ENCODE measurements at places on chromosomes 2 and 18.

DNA sequence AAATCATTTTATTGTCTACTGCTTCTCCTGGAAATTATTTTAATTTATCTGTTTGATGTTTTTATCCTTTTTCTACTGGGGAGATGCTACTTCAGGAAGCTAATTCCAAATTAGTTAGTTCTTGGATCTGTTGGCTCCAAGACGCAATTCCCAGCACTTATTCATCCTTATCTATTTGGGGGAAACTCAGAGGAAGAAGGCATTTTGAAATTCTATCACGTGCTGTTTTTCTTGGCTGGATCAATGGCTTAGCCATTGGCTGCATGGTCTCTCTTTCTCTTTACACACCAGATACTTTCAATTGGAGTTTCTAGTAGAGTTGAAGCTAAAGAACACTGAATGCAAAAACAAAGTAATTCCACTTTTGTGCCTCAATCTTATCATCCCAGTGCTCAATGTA lies 98.3 kb downstream of the RAPGEF4 start:
- no peak for DNase-seq

GRCh38 chr2:149606251-149606811 lies 18.8 kb upstream of the MMADHC start:
- DNase-seq, result no peak

- DNase-seq, result no peak
Observed at GRCh38 chr2:206323486-206323885, 49.0 kb downstream of the ZDBF2 start.

DNA sequence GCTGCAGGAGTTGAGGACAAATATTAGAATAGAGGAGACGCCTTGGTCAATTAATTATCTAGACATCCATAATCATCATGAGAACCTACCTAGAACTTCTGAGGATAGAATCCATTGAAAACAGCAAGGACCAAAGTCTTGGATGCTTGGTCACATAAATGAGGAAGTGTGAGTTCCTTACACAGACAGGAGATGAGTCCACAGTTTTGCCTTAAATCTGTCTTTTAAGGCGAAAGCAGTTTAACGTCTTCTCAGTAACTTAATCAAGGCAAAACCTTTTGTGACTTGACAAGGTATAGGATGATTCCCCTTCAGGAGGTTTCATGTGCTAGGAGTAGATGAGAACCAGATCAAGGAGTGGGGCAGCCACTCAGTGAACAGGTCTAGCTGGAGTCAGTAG lies 1783.2 kb upstream of the CELF4 start:
- no peak for DNase-seq

- no peak for DNase-seq
Observed at GRCh38 chr18:34039201-34039600, 185.5 kb downstream of the NOL4 start.

DNA sequence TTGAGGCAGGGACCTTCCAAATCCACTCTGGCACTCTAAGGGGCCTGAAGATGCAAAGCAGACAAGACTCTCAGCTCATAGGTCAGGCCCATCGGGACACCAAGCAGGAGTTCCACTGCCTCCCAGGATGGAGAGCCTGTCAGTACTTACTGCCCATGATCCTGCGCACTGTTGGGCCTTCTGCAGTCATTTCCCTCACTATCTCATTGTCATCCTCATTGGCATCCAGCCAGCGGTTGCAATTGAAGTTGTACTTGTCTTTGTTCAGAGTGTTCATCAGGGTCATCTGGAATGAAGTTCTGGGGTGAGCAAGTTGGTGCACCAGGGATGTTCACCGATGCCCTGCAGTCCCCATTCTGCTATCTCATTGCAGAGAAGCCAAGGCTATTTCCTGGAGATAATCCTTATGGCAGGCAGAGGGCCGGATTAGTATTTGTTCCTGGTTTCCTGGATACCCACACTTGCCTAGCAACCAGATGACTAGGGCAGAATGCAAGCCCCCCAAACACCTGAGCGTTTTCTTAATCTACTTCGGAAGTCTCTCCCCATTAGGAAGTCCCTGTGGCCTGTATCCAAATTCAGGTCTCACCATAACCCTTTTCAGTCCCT lies 65.1 kb downstream of the LOXHD1 start:
- DNase-seq, result no peak

GRCh38 chr18:65988386-65988785 lies 237.6 kb downstream of the CDH7 start:
- DNase-seq, result no peak

GRCh38 chr2:142307616-142308115 lies 176.8 kb upstream of the LRP1B start:
- no peak for DNase-seq
